Osteoblast (primary cell): ENCODE measurements at places on chromosomes 6 and 20. TPM values are rescaled to one million over a fixed set of nuclear protein-coding genes. Genes with fewer than 3 reads are reported as not detected.

JAG1 gene
- total RNA-seq: 49.2 and 60.1 TPM in 2 replicates

OTOR gene
- not detected in 2 replicates for total RNA-seq

PLCB4 gene
- total RNA-seq: 13.0 and 25.6 TPM in 2 replicates

ID4 gene
- total RNA-seq: 25.3 and 29.7 TPM in 2 replicates

GCNT2 gene
- total RNA-seq: 0.29 and 0.72 TPM in 2 replicates

GRCh38 chr20:12051206-12052163 is 133.8 kb downstream of the BTBD3 start:
- H3K4me3 ChIP-seq: no peak overlapping the region
- DNase-seq: no peak
- H3K4me1 ChIP-seq: no peaks in the 10 kb centered on the region
- no peaks in the 10 kb centered on the region for H3K36me3 ChIP-seq

DNA sequence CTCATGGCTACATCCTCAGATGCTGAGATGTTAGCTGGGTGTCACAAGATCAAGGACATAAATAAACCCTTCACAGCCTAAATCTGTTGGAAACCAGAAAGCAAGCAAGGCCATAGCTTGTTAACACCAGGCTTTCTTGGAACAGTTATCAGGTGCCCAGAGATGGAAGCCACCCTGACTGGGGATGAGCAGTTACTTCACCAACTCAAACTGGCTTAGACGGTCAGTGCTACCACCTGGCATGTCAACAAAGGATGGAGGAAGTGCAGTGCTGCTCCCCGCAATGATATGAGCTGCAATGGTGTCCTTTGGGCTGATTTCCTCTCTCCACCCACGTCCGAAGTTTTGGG is 28.9 kb upstream of the SMIM29 start:
- no peaks in the 10 kb centered on the region for H3K27me3 ChIP-seq
- no peak for DNase-seq
- no peak overlapping the region for H3K27ac ChIP-seq
- H3K4me3 ChIP-seq: no peak overlapping the region

- no peak overlapping the region for H3K27ac ChIP-seq
- H3K36me3 ChIP-seq: no peaks in the 10 kb centered on the region
- H3K4me1 ChIP-seq: no peaks in the 10 kb centered on the region
- H3K27me3 ChIP-seq: peaks cover 13% of the 10 kb centered on the region
Observed at GRCh38 chr20:57835588-57836455, 126.0 kb upstream of the PMEPA1 start.

DNA sequence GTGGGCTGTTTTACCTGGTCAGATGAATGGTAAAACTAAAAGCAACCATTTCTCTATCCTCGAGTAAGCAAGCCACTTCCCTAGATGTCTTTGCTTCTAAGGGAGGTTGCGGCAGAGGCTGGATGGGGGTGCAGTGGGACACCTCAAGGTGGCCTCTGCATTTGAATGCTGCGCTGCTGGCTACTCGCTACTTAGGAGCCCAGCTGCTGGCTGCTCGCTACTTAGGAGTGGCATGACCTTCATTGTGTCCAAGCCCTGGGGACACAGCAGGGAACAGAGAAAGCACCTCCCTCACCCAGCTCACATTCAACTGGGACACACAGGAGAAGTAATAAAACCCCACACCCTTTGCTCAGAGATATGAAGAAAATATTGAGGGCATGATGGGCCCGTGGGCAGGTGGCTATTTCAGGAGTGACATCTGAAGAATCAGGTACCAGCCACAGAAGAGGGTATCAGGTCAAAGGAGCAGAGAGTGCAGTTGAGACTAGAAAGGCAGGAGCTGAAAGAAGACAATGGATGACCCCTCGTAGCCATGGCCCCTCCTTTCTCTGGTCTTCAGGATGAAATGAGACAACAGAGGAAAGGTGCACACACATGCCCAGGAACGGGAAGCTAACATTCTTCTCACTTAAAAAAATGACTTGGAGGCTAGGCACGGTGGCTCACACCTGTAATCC is 149.4 kb downstream of the ZMYND8 start:
- H3K4me1 ChIP-seq: peaks cover 14% of the 10 kb centered on the region
- DNase-seq: no peak
- no peaks in the 10 kb centered on the region for H3K27me3 ChIP-seq
- H3K27ac ChIP-seq: no peak overlapping the region

DNA sequence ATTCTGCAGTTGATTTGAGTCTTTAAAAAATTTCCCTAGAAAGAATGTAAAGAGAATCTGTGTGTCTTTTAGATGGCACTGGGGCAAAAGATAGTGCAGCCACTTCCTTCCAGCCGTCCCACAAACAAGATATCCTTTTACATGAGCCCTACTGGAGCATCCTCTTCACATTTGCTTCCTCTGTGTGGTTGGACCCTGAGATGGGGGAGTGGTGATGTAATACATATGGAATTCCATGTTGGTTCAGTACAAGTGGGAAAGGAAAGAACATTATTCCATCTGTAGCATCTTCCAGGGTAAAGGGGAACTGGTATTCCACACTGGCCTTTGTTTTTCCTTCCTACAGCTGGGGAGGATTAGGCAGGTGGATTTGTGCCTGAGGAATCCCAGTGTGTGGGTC is 78.9 kb upstream of the ISM1 start:
- H3K4me1 ChIP-seq: no peaks in the 10 kb centered on the region
- no peak overlapping the region for H3K27ac ChIP-seq
- H3K4me3 ChIP-seq: no peak overlapping the region
- no peak for DNase-seq
- H3K27me3 ChIP-seq: no peaks in the 10 kb centered on the region

DNA sequence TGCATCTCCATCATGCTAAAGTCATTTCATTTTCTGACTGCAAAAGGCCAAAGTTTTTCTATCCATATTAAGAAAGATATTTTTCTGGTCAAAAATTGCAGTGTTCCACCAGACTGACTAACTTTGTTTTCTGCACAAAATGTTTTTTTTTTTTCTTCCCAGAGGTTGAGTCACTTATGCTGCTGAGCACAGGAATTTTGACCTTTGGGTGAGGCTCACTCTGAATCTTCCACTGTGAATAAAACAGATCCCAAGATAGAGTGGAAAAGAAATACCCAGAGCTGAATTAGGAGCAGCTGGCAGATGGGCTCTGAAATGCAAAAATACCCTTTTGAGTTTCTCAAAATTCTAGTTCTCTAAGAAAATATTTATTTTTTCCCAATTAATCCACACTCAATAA is 996.8 kb downstream of the KIF16B start:
- H3K27ac ChIP-seq: no peak overlapping the region
- no peaks in the 10 kb centered on the region for H3K36me3 ChIP-seq
- no peaks in the 10 kb centered on the region for H3K4me1 ChIP-seq
- no peak overlapping the region for H3K4me3 ChIP-seq

DNA sequence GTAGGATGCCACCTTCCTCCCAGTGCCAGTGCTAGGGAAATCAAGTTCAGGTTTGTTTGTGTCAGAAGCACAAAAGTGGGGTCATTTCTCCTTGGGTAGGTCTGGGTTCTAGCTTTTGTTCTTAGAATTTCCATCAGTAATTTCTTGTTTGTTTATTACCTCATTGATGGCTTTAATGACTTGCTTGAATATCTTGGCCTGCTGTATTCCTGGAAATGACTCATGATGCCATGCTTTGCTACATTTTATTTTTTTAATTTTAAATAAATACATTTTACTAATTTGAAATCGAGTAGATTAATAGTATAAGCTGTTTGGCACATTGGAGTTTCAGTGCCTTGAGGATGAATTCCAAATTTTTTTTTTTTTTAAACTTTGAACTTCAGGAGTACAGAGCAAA is 189.6 kb downstream of the JARID2 start:
- no peak for DNase-seq
- H3K4me1 ChIP-seq: peaks cover 35% of the 10 kb centered on the region
- no peak overlapping the region for H3K4me3 ChIP-seq
- H3K27ac ChIP-seq: no peak overlapping the region
- no peaks in the 10 kb centered on the region for H3K36me3 ChIP-seq
